ENCODE measurements at places on chromosomes 16 and 17.

DNA sequence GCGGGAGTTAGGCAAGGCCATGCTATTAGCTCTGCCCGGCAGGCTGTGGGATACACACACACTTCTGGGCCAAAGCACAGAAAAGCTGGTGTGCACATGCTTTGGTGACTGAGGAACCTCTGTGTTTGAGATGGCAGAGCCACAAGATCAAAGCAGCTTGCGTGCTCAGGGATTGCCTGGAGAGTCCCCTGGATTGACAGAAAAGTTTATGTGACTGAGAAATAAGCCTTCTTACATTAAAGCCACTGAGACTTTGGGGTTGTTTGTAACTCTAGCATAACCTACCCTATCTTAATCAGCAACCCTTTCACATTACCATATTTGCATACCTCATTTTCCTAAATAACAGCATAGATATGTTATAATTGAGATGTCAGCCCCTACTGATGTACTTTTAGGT lies 69.3 kb downstream of the MYO1D start:
- DNase-seq = no peak

DNA sequence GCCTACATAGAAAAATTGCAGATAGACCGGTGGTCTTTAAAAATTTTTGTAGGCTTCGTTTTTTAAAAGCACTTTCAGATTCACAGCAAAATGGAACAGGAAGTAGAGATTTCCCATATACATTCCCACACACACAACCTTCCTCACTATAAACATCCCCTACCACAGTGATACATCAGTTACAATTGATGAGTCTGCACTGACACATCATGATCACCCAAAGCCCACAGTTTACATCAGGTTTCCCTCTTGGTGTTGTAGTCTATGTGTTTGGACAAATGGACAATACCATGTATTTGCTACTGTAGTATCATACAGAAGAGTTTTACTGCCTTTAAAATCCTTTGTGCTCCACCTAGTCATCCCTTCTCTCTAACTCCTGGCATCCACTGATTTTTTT lies 113.9 kb upstream of the ADAMTS18 start:
- no peak for DNase-seq

GRCh38 chr17:78761789-78762406 lies 20.2 kb downstream of the CYTH1 start:
- DNase-seq = no peak

- no peak for DNase-seq
Observed at GRCh38 chr16:3045758-3046640, at the start of gene MMP25. Gene MMP25 (plus strand): TSS chr16:3046561. CDS start chr16:3046918, 357 bp downstream.

GRCh38 chr16:27642756-27643155 lies 92.8 kb downstream of the KATNIP start:
- DNase-seq = no peak

- no peak for DNase-seq
Observed at GRCh38 chr17:32100971-32101631, 41.2 kb upstream of the RHOT1 start.

DNA sequence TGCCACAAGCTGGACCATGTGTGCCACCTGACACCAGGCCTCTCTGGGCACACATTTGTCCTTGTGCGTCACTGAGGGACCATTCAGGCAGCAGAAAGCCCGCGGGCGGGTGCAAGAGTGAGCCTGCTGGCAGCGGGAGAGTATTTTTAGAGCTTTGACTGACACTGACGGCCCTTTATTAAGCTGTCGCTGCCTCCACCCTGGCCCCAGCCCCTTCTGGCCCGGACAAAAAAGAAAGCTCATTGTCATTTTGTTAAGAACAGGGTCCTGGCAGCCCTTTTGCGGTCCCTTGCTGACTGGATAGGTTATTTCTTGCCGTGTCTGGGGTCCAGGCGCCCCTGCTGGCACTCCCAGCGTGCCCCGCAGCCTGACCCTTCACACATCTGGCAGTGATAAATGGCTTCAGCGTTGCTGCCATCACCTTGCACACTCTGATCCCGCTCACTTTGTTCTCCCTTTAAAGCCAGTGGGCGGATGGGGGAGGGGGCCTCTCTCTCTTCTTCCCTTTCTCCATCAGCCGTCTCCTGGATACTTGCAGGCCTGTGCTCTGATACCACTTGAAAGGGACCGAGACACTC lies 78.4 kb upstream of the NKD1 start:
- no peak for DNase-seq

DNA sequence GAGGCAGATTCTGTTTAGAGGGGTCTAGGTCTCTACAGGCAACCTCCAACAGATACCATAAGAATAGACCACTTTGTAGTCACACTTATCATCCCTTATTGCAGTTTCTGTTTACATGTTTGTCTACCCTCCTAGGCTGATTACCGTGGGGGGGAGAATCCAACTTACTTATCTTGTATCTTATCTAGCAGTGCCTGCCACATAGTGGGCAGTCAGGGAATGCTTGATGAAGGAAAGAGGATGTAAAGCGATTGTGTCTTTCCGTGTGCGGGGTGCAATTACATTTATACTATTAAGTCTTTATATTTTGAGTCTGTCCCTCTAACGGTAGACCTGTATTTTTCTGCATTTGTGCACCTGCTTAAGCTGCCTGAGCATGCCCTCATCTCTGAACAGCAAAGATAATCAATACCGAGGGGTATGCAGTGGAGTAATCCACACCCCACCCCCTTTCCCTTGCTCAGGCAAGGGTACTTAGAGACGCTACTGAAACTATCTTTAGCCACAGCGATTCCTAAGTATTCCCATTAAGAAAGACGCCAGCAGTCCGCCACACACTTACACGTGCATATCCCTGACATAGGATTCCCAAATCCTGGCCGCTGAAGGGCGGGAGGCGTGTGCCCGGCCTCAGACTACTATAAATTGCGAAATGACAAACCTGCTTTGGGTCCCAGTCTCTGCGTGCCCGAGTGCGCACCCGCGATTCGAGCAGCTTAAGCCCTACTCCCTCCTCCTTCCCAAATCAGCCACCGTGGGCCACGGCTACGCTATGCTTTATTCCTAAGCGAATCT lies 635 bp upstream of the AATF start:
- DNase-seq = no peak

- no peak for DNase-seq
Observed at GRCh38 chr16:86243123-86243473, 267.2 kb upstream of the FOXF1 start.

DNA sequence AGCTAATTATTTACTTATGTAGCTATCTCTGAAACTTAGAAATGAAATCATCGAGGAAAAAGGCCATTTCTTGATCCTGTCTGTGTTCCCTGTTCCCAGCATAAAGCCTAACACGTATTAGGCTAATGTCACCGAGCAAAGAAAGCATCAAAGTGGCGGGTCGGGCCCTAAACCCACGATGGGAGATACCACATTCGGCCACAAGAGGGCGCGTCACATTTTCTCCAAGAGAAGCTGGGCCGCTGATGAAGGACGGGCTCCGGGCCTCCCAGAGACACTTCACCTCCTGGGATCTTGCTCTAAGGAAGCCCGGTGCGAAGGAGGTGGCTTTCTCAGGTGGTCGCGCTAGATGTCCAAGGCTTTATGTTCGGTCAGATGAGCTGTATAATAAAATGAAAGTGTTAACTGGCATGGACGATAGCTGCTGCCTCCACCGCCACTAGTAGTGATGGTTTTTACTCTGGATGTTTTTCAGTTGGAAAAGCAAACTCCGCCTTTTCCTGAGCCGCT lies 853 bp upstream of the PDK2 start:
- DNase-seq = peak; percentile 78

DNA sequence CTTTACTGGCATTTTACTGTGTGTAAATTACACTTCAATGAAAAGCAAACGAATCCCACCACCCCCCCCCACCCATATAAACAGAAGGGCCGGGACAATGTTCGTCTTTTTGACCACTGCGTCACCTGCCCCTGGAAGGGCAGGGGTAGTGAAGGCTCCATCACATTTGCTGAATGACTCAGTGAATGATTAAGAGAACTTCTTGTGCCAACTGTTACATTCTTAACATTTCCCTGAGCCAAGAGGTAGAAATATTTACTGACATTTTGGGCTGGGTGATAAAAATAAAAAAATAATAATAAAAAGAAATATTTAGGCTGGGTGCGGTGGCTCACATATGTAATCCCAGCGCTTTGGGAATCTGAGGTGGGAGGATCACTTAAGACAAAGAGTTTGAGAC lies 24.1 kb downstream of the C16orf96 start:
- DNase-seq = no peak

DNA sequence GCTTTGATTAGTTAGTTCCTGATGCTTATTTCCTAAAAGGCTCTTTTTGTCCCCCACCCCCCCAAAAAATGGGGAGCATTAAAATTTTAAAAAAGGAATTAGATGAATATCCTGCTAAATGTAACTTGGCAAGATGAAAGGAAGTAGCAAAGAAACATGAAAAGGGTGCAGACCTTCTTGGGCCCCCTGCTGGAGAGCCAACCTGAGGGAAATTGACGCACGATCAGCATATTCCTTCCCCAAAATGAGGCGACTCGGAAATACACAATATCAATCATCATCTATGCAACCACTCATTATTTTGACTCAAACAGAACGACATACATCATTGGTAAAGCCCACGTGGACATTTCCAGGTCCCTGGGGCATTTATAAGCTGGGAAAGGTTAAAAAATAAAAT lies 59.7 kb downstream of the GRIN2A start:
- DNase-seq = no peak

DNA sequence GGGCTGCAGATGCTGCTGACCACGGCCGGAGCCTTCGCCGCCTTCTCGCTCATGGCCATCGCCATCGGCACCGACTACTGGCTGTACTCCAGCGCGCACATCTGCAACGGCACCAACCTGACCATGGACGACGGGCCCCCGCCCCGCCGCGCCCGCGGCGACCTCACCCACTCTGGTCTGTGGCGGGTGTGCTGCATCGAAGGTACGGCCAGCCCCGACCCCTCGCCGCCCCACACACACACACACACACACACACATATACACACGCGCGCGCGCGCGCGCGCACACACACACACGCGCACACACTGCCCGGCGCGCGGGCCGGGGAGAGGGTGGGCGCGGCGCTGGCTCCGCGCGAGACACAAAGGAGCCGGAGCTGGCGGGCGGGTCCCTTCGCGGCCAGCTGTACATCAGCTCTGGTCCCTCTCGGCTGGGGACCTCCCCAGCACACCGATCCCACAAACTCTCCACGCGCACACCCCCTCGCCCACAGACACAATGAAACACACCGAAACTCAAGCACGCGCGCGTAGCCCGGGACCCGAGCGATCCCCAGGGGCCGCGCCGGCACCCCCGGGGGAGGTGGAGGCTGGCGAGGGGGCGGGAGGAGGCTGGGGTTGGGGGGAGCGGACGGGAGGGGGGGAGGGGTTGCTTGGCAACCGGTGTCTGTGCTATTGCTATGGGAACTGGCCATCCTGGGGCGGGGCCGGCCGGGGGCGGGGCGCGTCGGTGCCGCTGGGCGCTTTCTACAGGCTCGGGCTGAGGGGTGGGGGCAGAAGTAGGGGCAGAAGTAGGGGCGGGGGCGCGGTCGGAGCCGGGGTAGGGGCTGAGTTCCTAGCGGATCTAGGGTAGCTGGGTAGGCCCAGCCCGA lies 658 bp downstream of the CACNG4 start:
- no peak for DNase-seq

DNA sequence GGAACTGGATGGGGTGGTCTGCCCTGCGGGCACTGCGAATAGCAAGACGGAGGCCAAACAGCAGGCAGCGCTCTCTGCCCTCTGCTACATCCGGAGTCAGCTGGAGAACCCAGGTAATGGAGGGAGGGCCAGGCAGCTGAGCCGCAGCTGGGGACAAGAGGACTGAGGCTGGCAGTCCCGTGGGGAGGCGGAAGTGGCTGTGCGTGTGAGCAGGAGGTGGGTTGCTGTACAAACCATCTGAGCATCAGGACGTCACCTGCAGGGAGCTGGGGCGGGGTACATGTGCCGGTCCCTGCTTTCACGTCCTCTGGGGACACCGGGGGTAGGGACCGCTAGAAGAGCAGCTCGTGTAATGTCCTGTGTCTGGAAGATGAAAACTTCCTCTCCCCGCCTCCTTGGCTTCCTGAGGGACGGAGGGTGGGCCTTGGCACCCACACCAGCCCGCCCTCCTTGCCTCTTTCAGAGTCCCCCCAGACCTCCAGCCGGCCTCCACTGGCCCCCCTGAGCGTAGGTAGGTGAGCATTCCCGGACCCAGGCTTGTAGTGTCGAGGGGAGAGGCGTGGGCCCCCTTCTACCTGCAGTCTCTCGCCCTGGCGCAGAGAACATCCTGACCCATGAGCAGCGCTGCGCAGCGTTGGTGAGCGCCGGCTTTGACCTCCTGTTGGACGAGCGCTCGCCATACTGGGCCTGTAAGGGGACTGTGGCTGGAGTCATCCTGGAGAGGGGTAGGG lies 3.7 kb downstream of the ADAD2 start:
- DNase-seq = peak; percentile 27

GRCh38 chr16:22188595-22189442 lies 17.3 kb upstream of the EEF2K start:
- DNase-seq = peak; percentile 68

- no peak for DNase-seq
Observed at GRCh38 chr16:10077861-10078260, 104.4 kb downstream of the GRIN2A start.

DNA sequence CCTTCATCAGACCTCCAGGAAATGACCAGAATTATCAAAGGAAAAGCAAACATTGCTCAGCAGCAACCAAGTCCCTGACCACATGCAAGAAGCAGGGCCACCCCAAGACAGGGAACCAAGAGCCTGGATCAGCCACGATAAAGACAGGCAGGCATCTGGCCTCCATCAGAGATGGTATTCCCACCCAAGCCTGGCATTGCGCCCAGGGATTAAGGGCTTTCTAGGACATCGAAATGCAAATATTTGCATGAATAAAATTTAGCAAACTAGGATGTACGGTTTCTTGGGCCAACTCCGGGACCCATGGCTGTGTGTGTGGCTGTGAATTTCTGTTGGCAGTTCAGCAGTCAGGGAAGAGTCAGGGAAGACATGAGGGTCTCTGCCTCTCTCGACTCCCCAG lies 241.4 kb upstream of the DYNLRB2 start:
- DNase-seq = no peak

DNA sequence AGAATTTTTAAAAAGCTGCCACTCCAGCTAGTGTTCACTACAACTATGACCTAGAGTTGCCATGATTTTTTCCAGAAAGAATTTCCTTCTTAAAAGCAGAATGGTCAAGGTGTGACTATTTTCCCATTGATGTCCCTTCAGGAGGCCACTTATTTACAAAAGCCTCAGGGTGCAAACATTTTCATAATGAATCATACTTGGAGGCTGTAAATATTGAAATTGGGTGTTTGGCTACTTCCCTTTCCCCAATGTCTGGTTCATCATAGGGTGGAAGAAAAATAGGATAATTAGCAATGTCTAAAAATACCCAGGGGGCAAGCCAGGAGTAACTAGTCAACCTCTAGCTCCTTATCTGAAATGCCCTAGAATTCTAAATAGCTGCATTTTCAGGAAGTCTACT lies 18.8 kb downstream of the AXIN2 start:
- DNase-seq = no peak

- DNase-seq = no peak
Observed at GRCh38 chr17:11885051-11885450, 112.2 kb downstream of the ZNF18 start.

Measured in CD8-positive, alpha-beta memory T cell (primary cell).